Activated naive CD8-positive, alpha-beta T cell treated with anti-CD3 and anti-CD28 coated beads, Interleukin-2, amount 10 ng/mL, durations not matched to agents 7 days and 5 days (primary cell): ENCODE measurements at places on chromosomes 16 and 17. TPM values are rescaled to one million over a fixed set of nuclear protein-coding genes. Genes with fewer than 3 reads are reported as not detected.

The AHSP gene
- not detected for total RNA-seq

The LITAFD gene
- not detected for total RNA-seq

The KRTAP1-5 gene
- total RNA-seq = not detected

The CD79B gene
- 19.6 TPM for total RNA-seq

The TERB1 gene
- not detected for total RNA-seq

The TMEM98 gene
- total RNA-seq = not detected

The PRR29 gene
- total RNA-seq = 1.00 TPM

The UBALD2 gene
- 344 TPM for total RNA-seq

The PIRT gene
- total RNA-seq = not detected

The CCL13 gene
- not detected for total RNA-seq

The PDIA2 gene
- not detected for total RNA-seq

The PSMD7 gene
- total RNA-seq = 82.3 TPM

The CES5A gene
- not detected for total RNA-seq

The GRIN2C gene
- not detected for total RNA-seq

- no peak for DNase-seq
Observed at GRCh38 chr16:22685459-22685830, 128.5 kb upstream of the HS3ST2 start.

- DNase-seq = no peak
Observed at GRCh38 chr16:81836279-81837054, 57.4 kb downstream of the PLCG2 start.

DNA sequence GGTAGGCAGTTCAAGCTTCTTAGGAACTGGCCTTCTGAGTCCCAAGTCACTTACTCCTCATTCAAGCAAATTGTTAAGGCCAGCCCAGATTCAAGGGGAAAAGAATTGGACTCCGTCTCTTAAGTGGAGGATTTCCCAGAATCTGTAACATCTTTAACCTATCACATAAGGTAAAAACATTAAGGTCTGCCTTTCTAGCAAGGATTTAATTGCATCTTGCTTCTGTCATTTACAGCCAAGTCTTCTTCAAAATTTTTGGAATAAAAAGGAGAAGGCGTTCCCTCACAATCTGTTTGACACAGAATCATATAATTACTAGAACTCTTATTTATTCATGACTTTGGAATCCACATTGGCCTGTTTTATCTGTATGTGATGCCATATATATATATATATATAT lies 56.5 kb upstream of the ADORA2B start:
- no peak for DNase-seq

GRCh38 chr16:54050459-54051210 lies 236.0 kb downstream of the IRX3 start:
- DNase-seq = no peak

DNA sequence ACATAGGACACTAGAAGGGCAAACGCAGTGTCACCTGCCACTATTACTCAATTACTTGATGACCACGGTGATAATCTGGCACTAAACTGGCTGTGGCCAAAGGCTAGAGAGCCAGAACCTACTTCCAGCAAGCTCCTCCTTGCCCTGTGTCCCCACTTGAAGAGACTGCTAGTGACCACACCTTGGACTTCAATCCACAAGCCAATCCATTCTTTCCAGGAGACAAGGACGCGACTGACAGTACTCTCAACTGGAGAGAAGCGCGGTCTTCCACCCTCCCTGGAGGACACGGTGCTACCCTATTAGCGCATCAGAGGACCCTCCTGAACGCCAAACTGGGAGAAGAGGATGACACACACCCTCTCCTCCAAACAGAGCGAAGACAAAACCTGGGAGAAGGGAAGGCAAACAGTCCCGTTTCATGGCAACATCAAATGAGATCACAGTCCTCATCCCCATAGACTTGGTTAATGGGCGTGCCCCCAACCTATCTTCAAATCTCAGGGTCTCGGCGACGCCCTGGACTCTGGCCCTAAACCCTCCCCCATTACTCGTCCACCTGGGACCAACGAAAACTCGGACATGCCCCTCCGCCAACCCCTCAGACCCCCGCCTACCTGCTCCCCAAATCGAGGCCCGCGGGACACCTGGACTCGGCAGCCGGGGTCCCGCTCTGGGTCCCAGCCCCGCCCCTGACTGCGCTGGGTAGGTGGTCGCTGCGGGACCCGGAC lies 508 bp downstream of the FLCN start:
- DNase-seq = no peak

- DNase-seq = no peak
Observed at GRCh38 chr16:3112058-3112880, at the start of gene ZNF205. TSS of gene ZNF205 (plus strand) at chr16:3112586. CDS start at chr16:3113431, 845 bp downstream.

- no peak for DNase-seq
Observed at GRCh38 chr17:50130559-50131305, 772 bp upstream of the SAMD14 start.

DNA sequence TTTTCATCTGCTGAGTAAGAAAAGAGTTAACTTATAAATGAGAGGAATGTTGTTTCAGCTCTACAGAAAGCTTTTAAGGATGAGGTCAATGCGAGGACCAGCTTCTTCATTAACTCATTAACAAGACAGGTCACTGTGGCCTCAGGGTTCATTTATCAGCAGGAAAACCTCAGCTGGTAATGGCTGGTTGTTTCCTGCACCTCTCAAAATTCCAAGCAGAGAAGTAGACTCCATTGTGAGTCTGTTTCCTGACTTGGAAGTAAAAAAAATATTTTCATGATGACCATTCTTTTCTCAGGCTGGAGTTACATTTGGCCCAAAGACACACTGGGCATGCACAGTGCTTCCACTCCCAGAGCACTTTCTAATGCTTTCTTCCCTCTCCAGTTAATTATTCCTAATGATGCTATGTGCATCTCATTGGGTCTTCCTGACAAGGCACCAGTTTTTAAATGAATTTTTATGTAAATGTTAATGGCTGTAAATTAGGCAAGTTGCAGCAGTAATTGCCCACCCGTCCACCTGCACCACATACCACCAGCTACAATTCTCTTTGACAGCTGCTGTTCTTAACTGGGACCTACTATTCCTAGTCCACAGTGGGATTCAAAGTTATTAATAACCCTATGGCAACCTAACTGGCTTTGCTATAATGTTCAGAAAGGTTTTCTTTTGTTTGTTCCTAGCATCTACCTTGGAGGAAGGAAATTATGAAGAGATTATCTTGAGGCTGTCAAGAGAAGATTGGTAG lies 89.5 kb upstream of the BCAR1 start:
- DNase-seq = no peak

DNA sequence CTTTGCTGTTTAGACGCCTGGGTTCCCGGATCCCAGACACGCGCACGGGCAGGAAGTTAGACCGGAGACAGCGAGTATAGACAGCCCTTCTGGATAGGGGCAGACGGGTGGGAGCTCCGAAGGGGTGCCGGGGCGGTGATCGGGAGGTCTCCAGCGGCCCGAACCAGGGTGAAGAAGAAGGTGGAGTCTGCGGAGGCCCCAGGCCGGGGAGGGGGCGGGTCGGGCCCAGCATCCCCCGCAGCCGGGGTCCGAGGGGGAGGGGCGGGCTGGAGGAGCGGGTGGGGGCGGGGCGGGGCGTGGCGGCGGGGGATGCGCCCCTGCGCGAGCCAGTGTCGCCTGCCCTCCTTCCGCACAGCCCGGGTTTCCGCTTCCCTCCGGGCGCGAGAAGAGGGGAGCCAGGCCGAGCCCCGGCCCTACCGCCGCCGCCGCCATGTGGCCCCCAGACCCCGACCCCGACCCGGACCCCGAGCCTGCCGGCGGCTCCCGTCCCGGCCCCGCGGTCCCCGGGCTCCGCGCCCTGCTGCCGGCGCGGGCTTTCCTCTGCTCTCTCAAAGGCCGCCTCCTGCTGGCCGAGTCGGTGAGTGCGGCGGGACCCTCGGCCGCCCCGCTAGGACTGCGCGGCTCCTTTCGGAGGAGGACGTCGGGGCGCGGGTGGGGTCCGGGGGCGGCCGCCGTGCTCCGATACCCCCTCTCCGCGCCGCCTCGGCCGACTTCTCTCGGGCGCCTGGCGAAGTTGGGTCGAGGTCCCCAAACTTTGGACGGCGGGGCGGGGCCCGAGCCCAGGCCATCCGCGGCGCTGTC lies at the start of gene CMTM3:
Gene CMTM3, plus strand, starts transcription at position 329 of the 801 bp plus-strand sequence. Its CDS starts 102 bp downstream, at position 431.
- DNase-seq = peak; percentile 89

GRCh38 chr16:65532846-65533245 lies 411.0 kb upstream of the CDH11 start:
- no peak for DNase-seq

- no peak for DNase-seq
Observed at GRCh38 chr17:48629411-48629759, 3.2 kb upstream of the HOXB9 start.

- no peak for DNase-seq
Observed at GRCh38 chr17:9566067-9566466, 9.6 kb downstream of the STX8 start.

GRCh38 chr17:19610311-19610710 lies 38.2 kb upstream of the ALDH3A2 start:
- no peak for DNase-seq

DNA sequence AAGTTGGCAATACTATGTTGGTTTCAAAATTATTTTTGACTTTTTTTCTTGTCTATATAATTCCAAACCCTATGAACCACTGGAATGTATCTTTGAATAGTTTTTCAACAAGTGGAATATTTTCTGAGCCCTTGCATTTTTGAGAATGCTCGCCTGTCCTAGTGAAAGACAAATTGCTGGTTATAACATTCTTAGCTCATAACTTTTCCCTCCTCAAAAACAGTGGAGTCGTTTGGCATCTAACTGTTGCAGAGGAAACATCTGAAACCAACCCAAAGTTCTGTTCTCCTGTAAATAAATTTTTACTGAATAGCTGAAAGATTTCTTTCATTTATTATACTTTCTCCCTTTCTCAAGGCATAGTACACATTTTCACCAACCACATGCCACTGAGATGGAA lies 11.3 kb upstream of the COX10 start:
- DNase-seq = no peak

- no peak for DNase-seq
Observed at GRCh38 chr16:12258861-12259645, 282.5 kb downstream of the SNX29 start.

- no peak for DNase-seq
Observed at GRCh38 chr17:57928928-57929327, 26.3 kb downstream of the CUEDC1 start.

DNA sequence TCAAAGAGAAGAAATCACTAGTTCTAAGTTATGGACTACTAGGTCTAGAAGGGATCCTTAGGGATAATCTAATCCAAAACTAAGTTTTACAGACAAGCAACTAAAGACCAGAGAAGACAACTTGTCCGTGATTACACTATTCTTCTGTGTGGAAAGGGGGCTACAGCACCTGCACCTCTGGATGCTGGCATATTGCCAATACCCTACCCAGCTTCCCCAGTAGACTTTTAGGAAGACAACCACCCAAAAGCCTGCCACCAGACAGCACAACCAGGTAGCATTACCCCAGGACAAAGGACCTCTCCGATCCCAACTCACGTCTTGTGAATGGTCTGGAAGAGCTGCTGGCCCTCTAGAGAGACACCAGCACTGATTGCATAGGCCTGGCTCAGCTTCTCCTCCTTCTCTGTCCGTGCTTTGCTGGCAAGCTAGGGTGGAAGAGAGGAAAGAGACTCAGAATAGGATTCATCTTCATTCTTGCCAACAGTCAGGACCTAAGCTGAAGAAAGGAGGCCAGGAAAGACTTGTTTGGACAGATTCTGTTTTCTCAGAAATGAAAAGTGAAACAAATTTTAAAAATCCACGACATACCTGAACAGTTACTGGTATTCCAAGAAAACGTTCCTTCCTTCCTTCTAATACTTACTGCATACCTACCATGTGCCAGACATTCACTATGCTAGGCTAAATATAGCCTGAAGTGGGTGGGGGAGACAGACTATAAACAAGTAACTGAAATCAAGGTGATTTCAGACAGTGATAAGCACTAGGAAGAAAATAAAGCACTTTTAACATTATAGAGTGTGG lies 25.3 kb upstream of the TMEM101 start:
- no peak for DNase-seq

DNA sequence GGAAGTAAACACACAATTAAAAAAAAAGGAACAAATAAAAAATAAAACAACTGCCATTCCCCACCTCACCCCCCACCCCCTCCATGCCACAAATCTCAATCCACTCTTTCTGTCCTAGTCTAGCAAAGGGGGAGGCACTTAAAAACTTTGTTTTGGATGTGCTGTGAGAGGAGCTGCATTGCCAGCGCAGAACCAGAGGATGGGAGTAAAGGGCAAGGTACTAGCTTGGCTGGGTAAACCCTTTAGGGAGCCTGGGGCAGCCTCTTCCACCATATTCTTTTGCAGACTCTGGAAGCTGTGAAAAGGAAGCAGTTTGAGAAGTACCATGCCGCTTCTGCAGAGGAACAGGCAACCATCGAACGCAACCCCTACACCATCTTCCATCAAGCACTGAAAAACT lies 1.4 kb downstream of the MRPS7 start:
- no peak for DNase-seq

DNA sequence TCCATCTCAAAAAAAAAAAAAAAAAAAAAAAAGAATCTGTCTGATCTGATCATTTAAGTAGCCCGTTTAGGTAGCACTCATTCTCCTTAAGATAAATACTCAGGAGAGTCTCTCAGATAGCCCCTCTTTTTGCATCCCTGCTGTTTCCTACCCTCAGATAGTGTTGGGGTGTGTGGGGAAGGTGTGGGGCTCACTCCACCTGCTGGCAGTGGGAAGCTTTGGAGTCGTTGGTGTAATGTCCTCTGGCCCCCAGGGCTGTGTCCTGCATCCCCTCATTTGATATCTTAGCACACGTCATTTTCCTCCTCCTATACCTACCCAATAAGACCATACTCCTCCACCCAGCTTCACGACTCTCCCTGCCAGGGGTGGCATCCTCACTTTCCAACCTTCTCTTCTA lies 20.5 kb upstream of the MYH10 start:
- no peak for DNase-seq

DNA sequence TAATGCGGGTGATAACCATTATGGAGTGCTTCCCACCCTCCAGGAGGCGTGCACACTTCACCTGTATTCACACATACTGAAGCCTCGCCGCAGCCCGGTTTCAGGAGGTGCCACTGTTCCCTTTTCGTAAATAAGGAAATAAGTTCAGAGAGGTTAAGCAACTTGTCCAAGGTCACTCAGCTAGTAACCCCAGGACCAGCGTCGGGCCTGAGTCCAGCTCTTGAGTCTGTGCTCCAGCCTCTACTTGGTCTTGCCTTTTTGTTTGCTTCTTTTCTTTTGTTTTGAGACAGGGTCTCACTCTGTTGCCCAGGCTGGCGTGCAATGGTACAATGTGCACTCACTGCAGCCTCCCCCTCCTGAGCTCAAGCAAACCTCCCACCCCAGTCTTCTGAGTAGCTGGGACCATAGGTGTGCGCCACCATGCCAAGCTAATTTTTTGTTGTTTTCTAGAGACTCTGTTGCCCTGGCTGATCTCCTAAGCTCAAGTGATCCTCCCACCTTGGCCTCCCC lies 63.5 kb upstream of the CIBAR2 start:
- no peak for DNase-seq
